Cardiac ventricle fibroblast (primary cell): ENCODE measurements at places on chromosomes 6 and 20. TPM values are rescaled to one million over a fixed set of nuclear protein-coding genes. Genes with fewer than 3 reads are reported as not detected.

SPATS1 gene
- not detected in 2 replicates for total RNA-seq

SLC13A3 gene
- total RNA-seq: 2.5 and 3.4 TPM in 2 replicates

SLC16A10 gene
- not detected in 2 replicates for total RNA-seq

SOX12 gene
- total RNA-seq: 15.2 and 16.2 TPM in 2 replicates

RPS21 gene
- 1,397 and 2,524 TPM in 2 replicates for total RNA-seq

CLPSL2 gene
- not detected in 2 replicates for total RNA-seq

KCNK16 gene
- total RNA-seq: not detected in 2 replicates

BLOC1S5 gene
- total RNA-seq: 6.9 and 7.4 TPM in 2 replicates

SRC gene
- 21.2 and 26.0 TPM in 2 replicates for total RNA-seq

CENPW gene
- 0.64 and 0.94 TPM in 2 replicates for total RNA-seq

SUPT3H gene
- 2.0 and 6.8 TPM in 2 replicates for total RNA-seq

KIAA1755 gene
- 1.9 and 4.1 TPM in 2 replicates for total RNA-seq

SLC17A4 gene
- total RNA-seq: not detected in 2 replicates

ZC3H12D gene
- total RNA-seq: 0.10 TPM in 1 of 2 replicates, not detected in the other

MOG gene
- not detected in 2 replicates for total RNA-seq

SIM1 gene
- total RNA-seq: not detected in 2 replicates

EPB41L1 gene
- total RNA-seq: 33.9 and 38.0 TPM in 2 replicates

ERVFRD-1 gene
- not detected in 2 replicates for total RNA-seq

TCF15 gene
- total RNA-seq: not detected in 2 replicates

C20orf204 gene
- total RNA-seq: 0.34 and 0.87 TPM in 2 replicates

TINAG gene
- not detected in 2 replicates for total RNA-seq

FAM209B gene
- total RNA-seq: not detected in 2 replicates

SLC22A1 gene
- 0.12 TPM in 1 of 2 replicates, not detected in the other for total RNA-seq

HSPA1B gene
- total RNA-seq: 101 and 110 TPM in 2 replicates

TAB2 gene
- 25.6 and 38.9 TPM in 2 replicates for total RNA-seq

FOXF2 gene
- total RNA-seq: 0.83 and 1.2 TPM in 2 replicates

LY6G6D gene
- not detected in 2 replicates for total RNA-seq

HDGFL1 gene
- total RNA-seq: not detected in 2 replicates

SNRPB gene
- 150 and 161 TPM in 2 replicates for total RNA-seq

SLC22A7 gene
- total RNA-seq: not detected in 2 replicates

BPIFA1 gene
- not detected in 2 replicates for total RNA-seq

FAM209A gene
- total RNA-seq: not detected in 2 replicates

NINL gene
- 5.7 and 9.4 TPM in 2 replicates for total RNA-seq

KHDC1L gene
- not detected in 2 replicates for total RNA-seq

ZNF311 gene
- total RNA-seq: 0.20 and 0.56 TPM in 2 replicates

ANKRD66 gene
- not detected in 2 replicates for total RNA-seq
